ENCODE measurements at places on chromosomes 4 and X.

GRCh38 chr4:121712001-121712651, 15.3 kb upstream of the ANXA5 start:
- DNase-seq = no peak

GRCh38 chrX:39175418-39176057, 374.3 kb downstream of the MID1IP1 start:
- DNase-seq = no peak

DNA sequence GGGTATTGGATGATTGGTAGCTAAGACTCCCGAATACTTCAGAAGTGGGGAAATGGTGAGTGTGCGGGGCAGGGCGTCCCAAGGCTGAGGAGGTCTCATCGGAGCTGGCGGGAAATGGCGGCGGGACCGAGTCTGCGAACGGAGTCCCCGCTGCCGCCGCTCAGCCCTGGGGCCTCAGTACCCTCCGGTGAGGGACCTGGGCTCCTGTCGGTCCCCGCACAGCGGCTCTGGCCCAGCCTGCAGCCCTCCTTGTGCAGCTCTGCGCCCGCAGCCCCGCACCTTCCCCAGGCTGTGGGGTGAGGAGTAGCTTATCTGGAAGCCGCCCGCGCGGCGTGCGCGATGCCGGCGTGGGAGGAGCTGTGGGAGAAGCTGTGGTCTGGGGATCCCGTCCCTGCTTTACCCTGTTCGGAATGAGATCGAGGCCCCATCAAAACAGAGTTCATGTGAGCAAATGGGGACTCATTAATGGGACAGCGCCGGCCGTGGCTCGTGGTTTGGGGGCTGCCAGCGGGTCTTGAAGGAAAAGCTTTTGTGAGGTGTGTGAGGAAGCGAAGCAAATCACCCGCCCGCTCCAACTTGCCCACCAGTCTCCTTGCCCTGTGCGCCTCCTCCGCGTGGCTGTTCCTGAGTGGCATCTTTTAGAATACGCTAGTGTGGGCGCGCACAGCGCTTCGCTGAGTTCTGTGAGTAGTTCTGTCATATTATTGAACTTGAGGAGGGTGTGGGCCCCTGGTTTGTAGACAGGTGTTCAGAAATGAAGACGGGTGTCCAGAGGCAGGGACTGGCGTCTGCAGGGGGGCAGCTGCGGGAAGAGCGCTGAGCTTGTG, 531 bp downstream of the ZNF141 start:
- DNase-seq = no peak

DNA sequence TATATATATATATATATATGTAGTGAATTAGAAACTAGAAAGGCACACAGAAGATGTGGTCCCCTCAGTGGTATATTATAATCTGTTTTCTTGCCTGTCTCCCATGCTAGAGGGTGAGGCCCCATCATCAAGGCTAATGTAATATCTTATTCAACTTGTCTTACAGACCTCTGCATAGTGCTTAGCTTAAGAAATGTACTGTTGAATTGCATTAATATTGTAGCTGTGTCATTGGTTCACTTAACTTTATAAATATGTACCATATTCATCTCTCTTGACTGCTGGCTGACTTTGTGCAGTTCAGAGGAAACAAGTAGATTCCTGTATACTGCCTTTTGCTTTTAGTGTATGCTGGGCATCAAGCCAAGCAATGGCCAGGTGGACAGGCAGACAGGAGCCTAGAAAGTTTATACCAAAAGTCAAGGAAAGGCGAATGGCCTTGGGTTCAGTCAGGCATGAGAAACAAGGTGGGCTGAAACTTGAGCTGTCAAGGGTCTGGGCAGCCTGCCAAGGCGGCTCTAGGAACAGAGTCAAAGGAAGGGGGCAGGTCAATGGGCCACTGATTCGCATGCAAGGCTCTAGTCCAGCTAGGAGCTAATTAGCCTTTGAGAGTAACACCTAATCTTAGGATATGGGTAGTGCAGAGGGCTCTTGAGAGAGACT, 78.8 kb upstream of the LEF1 start:
- no peak for DNase-seq

GRCh38 chr4:1462768-1463075, 56.5 kb upstream of the NKX1-1 start:
- DNase-seq = no peak

GRCh38 chr4:174274436-174274835, 9.0 kb downstream of the FBXO8 start:
- no peak for DNase-seq

GRCh38 chrX:129572422-129572821, 32.4 kb downstream of the OCRL start:
- no peak for DNase-seq

DNA sequence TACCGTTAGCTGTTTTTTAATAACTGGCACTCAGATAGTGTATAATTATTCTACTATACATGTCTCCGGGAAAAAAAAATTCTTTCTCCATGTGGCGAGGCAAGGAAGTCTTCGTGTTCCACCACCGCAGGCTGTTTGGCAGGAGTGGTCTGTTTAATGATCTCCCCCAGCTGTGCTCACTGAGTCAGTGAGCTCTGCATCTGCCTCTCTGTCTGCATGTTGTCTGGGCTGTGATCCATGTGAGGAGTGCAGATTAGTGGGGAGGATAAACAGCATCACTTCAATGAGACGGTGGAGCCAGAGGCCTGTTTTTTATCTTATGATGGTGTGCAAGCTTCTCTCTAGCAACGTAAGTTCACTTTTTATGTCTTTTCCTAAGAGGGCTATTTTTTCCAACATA, 69.8 kb downstream of the RPS3A start:
- DNase-seq = no peak

- no peak for DNase-seq
These were observed 74.6 kb downstream of the DOCK11 start for GRCh38 chrX:118570209-118570608.

GRCh38 chr4:78846258-78846657, 70.1 kb downstream of the BMP2K start:
- DNase-seq = no peak

GRCh38 chr4:140861359-140862176, 105.4 kb upstream of the TBC1D9 start:
- peak; percentile 74 for DNase-seq

- no peak for DNase-seq
These were observed 36.3 kb downstream of the HTT-AS start for GRCh38 chr4:3037957-3038461.

GRCh38 chr4:180539284-180539683, 1703.9 kb upstream of the TENM3 start:
- no peak for DNase-seq

Data from A172 (cell line).